ENCODE measurements at places on chromosomes 2 and 18.

DNA sequence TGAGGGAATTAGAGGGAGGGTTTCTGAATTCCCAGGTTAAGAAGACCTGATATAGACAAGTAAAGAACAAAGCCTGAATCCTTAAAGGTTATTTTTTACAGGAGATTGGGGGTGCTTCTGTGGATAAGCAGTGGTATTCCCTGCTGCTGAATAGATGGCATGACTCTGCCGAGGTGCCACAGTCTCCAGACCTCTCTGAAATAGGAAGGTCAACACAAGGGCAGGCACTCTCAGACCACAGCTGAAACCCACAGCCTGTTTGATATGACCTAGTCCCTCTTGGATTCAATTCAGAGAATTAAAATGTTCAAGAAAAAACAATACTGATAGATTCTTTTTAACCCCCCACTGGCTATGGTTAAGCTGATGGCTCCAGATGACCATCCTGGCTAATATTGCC is 259.3 kb downstream of the PTGR3 start:
- DNase-seq = no peak

DNA sequence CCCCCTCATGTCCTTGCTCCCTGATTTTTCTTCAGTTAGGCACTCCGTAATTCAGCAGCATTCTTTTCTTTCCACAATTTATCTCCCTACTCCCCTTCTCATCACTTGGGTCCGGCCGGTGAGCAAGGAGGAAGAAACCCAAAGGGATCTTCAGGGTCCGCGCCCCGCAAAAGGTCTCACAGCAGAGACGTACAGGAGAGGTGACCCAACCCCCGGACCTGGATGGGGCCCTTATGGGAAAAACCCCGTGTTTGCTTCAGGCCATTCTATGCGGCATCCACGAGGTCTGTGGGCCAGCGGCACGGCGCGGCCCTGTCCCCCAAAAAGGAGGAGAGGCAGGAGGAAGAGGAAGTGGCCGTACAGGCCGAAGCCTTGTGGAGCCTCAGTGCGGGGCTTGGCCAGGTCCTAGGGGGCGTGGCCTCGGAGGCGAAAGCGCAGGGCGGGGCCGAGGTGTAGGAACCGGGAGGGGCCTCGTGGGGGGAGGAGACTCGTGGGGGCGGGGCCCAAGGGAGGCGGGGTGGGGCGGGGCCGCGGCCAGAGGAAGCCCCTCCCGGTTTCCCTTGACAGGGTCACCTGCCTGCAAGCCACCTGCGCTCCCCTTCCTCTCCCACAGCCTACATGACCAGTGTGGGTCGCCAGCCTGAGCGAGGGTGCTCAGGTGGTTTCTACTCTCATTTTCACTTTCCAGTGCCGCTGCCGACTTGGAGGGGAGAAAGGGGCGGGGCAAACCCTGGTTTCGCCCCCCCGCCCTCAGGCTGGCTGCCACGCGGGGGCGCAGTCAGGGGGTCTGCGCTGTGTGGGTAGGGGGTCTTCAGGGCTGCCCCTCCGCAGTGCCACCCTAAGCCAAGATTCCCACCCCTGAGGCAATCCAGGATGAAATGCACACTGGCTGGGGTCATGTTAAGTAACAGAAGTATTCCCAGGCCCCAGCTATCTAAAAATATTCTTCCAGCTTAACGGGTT is 156.4 kb upstream of the XPO1 start:
- DNase-seq = peak; percentile 92

DNA sequence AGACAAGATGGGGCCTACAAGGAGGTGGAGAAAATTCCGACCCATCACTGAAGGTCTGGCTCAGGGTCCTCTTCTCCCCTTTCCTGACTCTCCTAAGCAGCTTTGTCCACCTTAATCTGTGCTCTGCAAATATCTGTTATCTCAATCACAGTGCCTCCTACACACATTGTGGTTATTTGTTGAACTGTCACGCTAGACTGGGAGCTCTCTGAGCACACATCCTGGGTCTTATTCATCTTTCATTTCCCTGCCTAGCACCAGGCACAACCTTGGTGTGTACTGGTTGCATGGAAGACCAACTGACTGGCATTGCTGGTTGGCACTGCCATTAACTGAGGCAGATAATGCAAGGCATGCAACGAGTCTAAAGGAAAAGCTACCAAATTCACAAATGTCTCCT is 122.9 kb upstream of the ST6GAL2 start:
- DNase-seq = no peak

GRCh38 chr2:207143215-207144172 is 22.3 kb downstream of the KLF7 start:
- peak; percentile 71 for DNase-seq

- DNase-seq = no peak
These were observed 892.1 kb upstream of the ACVR2A start for GRCh38 chr2:146952696-146953095.

DNA sequence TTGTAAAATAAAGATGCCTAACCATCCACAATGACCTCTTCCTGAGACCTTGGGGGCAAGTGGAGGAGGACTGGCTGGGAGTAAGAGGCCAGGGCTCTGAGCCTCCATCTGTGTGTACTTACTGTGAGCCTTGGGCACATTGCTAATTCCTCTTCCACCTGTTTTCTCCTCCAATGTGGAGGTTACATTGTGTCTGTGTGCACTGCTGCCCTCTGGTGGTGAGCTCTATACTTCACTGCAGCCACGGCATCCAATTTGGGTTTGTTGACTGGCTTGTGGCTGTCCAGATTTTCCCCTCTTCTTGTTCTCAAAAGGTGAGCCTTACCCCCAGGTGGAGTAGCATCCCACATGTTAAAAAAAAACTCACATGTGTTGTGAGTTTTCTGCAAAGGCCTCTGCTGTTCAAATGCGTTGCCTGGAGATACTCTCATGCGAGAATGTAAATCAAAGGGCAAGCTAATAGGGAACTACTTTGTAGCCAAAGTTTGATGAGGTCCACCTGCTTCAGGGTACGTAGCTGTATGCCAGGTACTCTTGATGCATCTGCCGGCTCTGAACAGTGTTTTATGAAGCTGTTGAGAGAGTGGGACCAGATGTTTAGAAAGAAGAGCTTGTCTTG is 80.8 kb downstream of the APOB start:
- peak; percentile 81 for DNase-seq

DNA sequence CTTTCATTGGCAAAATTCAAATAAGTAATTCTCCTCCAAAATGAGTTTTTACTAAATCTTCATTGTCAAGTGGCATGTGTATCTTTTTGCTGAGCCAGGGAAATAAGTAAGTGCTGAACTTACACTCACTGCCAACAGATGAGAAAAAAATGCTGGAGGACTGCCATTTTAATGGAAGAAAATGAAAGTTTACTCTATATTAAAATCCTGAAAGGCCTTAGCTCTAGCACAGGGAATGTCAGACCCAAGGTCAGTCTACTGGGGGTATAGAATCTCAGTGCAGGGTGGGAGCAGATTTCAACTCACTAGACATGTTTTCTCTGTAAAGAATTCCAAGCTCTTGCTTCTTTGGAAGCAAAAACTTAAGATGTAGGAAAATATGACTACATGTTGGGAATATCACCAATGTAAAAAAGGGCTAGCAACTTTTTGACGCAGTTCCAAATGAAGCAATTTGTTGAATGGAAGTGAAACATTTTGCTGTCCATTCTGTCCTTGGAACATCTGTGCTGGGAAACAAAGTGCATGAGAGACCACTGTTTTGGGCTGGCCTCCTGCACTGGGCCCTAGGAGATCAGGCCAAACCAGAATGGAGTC is 127.0 kb downstream of the ST6GAL2 start:
- DNase-seq = no peak

DNA sequence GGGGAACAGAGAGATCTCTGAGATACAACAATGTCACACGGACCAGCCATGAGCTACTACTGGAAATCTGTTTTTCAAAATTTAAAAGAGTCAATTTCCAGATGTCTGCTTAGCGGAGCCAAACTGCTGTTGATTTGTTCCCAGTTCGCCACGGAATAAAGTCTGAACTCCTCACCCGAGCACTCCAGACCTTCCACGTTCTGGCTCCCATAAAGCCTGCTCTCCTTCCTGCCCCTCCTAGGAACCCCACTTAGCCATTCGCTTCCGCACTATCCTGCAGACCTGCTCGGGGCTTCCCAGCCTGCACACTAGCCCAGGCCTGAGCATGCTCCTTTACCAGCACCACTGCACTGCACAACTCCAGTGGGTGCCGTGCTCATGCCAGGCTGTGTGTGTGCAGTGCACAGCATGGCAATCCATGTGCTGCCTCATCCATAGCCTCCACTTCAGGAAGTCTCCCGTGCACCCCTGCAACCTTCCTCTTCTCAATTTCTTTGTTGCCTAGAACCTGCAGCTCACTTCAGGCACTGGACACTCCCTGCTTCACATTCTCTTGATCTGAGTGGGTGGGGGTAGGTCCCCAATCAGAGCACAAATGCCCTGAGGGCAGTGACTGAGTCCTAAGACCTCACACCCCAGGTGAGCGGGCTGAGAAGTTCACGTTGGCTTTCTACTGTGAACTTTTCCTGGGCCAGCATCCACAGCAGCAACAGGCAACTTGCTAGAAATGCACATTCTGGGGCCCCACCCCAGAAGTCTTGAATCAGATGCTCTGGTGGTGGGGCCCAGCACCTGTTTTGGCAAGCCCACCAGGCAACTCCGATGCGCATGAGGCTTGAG is 53.7 kb downstream of the ZBTB7C start:
- no peak for DNase-seq

- no peak for DNase-seq
These were observed 159.5 kb downstream of the HNMT start for GRCh38 chr2:138123741-138124140.

- no peak for DNase-seq
These were observed 73.0 kb upstream of the GRB14 start for GRCh38 chr2:164694275-164694695.

GRCh38 chr2:176751314-176752227 is 461.0 kb upstream of the HNRNPA3 start:
- no peak for DNase-seq

DNA sequence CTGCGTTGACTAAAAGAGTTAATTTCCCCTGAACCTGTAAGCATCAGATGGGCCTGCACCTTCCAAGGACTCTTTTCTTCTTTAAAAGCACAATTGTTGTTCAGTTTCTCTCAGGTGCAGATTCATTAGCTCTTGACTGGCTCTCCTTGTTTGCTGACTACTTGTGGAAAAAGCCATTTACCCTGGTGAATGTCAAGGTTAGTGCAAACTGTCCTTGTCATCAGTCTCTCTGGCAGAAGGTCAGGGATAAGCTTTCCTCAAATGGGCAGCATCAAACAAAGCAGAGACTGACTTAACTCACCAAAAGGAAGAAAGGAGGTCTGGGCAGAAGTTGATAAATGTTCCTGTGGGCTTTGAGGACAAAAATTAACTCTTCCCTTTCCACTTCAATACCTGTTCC is 922.7 kb downstream of the BCL11A start:
- DNase-seq = no peak

DNA sequence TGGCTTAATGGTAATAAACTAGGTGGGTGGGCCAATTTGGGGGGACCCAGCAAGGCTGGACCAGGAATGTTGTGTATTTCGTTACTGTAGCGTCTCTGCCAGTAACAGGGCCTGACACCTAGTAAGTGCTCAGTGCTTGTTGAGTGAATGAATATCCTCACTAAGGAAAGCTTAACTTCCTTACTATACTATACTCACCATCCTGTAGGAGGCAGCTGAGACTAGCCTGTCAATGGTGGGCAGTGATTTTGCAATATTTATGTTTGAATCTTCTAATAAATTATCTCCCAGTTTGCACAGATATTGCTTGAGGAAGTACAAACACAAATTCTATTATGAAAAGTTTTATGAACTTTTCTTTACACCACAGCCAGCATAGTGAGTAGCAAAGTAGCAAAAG is 370.7 kb upstream of the SYT4 start:
- DNase-seq = no peak

Measured in right forelimb (tissue), 1 donor.